ENCODE measurements at places on chromosomes 3 and 15.

GRCh38 chr3:148147903-148148302, 549.8 kb upstream of the AGTR1 start:
- no peak for DNase-seq

DNA sequence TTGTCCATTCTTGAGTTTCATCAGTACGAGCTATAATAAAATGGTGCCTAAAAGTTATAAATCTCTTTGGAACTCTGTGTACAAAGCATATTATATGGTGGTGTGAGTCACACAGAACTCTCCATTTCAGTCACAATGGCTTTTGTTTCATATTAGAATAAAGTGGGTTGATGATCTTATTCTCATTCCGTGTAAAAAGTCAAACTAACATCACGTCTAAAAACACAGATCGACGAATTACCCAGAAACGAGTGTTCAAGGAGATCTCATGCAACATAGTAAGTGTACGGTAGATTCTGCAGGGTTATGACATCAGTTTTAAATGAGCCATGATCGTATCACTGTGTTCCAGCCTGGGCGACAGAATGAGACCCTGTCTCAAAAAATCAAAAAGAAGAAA, 122.4 kb downstream of the FOXP1 start:
- DNase-seq = no peak

- no peak for DNase-seq
Measured at GRCh38 chr15:88874275-88874674, 21.1 kb downstream of the HAPLN3 start.

GRCh38 chr3:146496726-146497125, 27.4 kb upstream of the PLSCR2 start:
- DNase-seq = no peak

GRCh38 chr3:171783626-171784025, 26.7 kb downstream of the PLD1 start:
- DNase-seq = no peak

DNA sequence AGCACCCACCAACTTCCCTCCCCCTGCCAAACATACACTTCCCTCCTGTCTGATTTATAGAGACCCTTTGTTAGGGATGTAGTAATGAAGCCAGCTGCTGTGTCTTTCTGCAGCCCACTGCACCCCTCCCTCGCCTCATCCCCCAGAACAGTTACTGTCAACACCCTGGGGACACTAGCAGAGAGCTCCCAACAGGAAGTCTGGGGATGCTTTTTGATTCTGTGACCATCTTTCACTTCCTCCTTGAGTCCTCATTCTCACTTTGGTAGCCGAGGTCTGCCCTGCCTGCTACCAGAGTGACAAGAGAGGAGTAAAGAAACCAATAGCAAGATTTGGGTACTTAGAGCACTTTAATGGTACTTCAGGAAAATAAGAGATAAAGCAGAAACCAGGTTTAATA, 201.6 kb downstream of the SATB1 start:
- no peak for DNase-seq

- DNase-seq = no peak
Measured at GRCh38 chr15:68518046-68518445, 60.7 kb upstream of the CORO2B start.

DNA sequence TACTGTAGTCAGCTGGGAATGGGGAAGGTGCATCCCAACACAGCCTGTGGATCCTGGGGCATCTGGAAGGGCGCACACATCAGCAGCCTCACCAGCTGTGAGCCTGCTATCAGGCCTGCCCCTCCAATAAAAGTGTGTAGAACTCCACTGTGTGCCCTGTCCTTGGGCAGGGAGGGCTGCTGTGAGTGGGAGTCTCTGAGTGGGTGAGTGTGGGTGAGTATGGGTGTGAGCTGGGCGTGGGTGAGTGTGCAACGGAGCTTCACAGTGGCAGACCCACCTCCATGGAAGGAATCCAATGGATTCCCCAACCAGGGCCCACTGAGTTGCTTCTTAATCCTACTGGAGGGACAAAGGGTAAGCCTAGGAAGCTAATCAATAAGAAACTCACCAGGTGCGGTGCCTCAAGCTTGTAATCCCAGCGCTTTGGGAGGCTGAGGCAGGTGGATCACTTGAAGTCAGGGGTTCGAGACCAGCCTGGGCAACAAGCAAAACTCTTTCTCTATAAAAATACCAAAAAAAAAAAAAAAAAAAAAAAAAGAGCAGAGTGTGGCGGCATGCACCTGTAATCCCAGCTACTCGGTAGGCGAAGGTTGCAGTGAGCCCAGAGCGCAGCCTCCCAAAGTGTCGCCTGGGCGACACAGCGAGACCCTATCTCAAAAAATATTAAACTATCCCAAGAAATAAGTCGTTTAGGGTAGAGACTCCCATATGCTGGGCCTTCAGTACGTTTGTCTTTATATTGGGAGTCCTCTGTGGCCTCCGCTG, 555 bp upstream of the RCCD1 start:
- DNase-seq = no peak

- DNase-seq = no peak
Measured at GRCh38 chr15:34335176-34336032, 2.2 kb downstream of the SLC12A6 start.

DNA sequence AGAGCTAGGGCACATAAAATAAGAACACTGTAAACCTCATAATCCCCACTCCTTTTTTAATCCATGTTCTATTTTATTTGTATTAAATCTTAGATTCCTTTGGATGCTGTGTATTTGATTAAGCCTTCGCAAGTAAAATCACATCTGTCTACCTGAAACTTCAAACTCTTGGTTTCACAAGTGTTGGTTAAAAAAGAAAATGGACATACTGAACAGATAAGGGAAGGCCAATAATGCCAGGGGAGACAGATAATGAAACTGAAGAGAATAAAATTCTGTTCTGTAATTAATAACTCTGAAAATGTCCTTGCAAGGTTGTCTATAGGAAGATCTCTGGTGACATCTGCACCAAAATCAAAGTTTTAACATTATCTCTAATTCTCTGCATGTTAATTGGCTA, 114.2 kb downstream of the ULK4 start:
- no peak for DNase-seq

- no peak for DNase-seq
Measured at GRCh38 chr15:42408178-42408577, 48.9 kb downstream of the CAPN3 start.

DNA sequence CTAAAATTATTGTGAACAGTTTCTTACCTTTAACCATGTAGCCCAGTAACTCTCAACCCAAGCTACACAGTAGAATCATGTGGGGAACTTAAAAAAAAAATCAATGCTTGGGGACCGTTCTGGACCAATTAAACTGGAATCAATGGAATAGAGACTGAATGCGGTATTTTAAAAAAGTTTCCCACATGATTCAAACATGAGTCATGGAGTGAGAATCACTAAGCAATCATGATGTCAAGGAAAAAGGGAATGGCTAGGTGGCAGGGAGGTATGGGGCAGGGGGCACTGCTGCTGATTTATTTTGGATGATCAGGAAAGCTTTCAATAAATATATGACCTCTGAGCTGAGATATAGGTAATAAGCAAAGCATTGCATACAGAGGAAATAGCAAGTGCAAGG, 250.5 kb upstream of the RORA start:
- no peak for DNase-seq

DNA sequence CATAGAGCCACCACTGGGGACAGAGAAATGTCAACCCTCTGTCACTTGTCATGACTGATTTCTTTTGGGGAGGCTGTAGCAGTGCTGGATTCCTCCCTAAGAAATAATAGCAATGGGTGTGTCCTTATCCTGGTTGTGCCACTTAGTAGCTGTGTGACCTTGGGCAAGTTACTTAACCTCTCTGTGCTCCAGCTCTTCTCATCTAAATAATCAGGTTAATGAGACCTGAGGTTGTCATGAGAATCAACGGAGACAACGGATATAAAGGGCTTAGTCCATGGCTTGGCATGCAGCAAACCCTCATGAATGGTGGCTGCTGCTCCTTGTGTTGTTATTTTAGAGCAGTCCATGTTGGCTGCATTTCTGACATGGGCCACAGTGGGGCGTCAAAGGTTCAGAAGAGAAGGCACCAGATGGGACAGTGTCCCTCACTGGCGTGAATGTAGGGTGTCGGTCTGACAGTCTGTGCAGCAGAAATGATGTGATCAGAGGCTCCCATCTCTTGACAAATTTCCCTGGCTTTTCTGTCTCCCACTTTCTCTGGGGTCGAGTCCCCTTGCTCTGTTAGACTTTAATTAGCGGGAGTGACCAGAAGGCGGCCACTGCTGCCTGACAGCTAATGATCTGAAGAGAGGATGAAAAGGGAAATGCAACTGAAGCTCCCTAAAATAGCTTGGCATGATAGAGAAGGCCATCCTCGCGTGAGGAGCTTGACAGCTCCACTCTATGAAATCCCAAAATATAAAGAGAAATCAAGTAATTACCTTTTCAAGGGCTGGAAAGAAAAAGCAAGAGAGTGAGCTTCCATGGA, 209.4 kb downstream of the CADPS start:
- DNase-seq = peak; percentile 30

DNA sequence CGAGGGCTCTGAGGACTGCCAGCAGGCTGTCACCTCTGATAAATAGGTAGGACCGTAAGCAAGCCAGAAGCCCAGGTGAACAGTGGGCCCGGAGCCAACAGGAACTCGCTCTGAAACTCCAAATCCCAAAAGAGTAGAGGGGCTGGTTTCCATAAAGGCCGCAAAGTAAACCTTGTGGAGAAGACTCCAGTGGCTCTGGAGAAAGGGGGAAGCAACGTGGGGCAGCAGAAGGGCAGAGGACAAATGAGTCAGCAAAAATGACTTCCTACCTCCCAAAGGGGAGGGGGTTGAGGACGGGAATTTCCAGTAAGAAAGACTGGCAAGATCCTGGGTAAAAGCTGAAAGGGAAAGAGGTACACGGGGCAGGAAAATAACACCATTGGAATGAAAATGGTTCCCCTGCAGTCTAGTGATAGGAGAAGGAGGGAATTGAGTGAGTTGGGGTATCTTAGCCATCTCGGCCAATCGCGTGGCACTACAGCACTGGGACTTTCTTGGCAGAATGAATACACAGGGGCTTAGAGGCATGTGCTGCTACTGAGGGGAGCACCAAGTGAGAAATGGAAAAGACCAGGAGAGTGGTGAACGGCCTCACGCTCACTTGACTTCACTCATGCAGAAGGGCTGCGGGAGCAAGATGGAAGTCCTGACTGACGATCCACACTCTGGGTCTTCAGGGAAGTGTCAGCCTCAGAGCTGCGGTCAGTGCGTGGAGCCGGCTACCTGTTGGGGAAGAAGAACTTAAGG, 33.2 kb downstream of the BMF start:
- peak; percentile 47 for DNase-seq

GRCh38 chr15:96046620-96047240, 283.8 kb upstream of the NR2F2 start:
- DNase-seq = no peak

GRCh38 chr3:46506526-46506925, 8.8 kb downstream of the RTP3 start:
- DNase-seq = no peak

DNA sequence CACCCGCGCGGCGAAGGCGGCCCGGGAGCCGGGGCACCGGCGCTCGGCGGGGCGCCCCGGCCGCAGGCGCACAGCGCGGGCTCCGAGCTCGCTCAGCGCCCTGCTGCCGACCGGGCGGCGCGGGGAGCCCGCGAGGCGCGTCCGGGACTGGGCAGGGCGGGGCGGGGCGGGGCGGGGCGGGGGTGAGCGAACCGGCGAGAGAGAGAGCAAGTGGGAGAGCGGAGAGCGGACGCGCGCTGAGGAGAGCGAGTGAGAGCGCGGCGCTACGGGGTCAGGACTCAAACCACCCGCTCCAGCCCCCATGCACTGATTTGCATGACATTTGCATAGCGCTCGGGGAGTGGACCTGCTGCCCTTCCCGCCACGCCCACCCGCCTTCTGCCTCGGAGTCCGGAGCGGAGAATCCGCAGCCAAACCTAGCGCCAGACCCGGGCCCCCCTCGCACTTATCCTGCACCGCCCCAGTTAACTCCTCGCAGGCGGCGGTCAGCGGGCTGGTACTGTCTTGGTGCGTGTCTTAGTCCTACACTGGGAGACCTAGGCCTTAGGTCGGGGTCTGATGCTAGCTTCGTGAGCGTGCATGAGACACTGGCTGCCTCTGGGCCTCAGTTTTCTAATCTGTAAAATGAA, at the start of gene MYLK:
TSS of gene MYLK (minus strand) at position 130 of the 629 bp plus-strand sequence. CDS start 90,491 bp downstream, outside the sequence.
- peak; percentile 67 for DNase-seq

GRCh38 chr15:39094116-39094515, 486.8 kb upstream of the THBS1 start:
- DNase-seq = no peak

- no peak for DNase-seq
Measured at GRCh38 chr3:100169201-100169920, 55.1 kb upstream of the FILIP1L start.

DNA sequence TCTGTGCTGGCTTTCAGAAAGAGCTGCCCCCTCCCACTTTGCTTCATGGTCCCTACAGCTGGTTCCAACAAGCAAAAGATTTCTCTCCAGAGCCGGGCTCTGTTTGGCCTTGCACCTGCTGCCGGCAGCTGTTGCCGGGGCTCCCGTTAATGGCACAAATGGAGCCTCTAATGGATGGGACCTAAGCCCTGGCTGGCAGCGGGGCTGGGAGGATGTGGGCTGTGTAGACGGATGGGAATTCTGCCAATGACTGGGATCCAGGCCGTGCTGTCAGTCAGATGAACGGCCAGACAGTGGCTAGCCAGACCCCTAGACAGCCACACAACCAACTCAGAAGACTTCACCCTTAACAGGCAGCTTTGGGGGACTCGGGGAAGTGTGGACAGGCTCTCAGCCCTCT, 88.0 kb downstream of the RPLP1 start:
- peak; percentile 70 for DNase-seq

- DNase-seq = no peak
Measured at GRCh38 chr3:13575459-13576061, 26.6 kb downstream of the FBLN2 start.

DNA sequence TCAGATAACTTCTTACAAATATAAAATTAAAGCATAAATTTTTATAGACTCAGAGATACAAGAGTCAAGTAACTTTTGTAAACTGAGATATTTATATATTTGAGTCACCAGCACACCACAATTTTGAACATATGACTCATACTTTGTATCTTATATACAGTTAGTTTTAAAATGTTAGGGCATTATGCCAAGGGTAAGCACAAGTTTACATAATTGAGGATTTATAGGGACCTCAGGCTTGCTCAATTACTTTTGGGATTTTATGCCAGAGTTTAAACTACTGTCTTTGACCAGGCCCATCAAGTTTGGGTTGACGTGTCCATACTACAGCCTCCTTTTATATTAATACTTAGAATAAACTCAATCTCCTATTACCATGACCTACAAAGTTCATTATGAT, 7.4 kb upstream of the FGF7 start:
- no peak for DNase-seq

- peak; percentile 21 for DNase-seq
Measured at GRCh38 chr3:136658946-136659682, 93.1 kb downstream of the STAG1 start.

- no peak for DNase-seq
Measured at GRCh38 chr3:189689625-189690024, 58.4 kb downstream of the TP63 start.

DNA sequence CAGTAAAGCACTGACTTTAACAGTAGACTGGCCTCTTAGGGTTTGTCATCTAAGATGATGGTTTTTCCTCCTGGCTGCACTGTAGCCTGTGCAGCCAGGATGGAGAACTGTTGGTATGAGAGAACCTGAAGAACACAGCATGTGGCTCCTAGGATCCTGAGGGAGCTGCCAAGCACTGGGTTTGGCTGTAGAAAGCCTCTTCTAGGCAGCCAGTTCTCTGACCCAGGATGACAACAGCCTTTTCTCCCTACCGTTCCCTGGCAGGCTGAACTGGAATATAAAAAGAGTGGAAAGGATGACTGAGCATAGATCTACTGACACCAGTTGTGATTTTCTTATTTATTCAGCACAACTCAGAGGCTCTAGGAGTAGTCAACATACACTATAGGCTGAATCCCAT, 34.3 kb upstream of the MANF start:
- no peak for DNase-seq

- no peak for DNase-seq
Measured at GRCh38 chr3:139577909-139578308, 38.4 kb upstream of the RBP1 start.
